Activated CD4-positive, alpha-beta T cell treated with anti-CD3 and anti-CD28 coated beads, Interleukin-2, amount 50 U/mL, for 1 hour (primary cell): ENCODE measurements at places on chromosomes 7 and 10.

DNA sequence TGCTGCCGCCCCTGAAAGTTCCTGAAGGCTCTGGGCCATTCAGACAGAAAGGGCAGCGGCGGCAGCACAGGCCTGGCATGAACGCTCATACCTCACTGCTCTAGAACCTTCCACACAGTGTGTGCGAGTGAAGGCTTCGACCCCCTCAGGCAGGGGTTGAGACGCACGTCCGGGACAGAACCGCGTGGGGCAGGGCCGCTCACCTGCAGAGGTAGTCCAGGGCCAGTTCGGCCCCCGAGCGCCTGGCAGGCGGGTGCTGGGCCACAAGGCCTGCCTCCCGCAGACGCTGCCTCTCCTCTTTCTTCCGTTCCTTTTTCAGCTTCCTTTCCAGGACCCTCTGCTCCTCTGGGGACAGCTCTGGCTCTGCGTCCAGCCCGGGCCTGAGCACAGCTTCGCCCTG, 26.8 kb downstream of the CYP2W1 start:
- no peak for DNase-seq

DNA sequence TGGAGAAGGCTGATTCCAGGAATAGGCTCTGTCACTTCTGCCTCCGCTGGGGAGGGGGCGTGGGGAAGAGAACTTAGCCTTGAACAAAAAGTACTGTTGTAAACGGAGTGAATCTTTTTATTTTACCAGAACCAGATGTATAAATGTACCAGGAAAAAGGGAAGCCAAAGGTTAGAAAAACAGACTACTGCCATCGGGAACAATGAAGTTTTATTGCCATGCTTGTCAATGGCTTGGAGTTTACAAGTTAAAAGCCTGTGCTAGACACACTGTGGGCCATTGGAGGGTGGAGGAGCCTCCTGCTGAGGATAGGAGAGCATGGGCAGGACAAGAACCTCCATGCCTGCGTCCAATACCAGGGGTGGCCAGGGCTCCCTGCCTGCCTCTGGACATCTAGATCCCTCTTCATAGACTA, 161.7 kb upstream of the LYZL2 start:
- no peak for DNase-seq

DNA sequence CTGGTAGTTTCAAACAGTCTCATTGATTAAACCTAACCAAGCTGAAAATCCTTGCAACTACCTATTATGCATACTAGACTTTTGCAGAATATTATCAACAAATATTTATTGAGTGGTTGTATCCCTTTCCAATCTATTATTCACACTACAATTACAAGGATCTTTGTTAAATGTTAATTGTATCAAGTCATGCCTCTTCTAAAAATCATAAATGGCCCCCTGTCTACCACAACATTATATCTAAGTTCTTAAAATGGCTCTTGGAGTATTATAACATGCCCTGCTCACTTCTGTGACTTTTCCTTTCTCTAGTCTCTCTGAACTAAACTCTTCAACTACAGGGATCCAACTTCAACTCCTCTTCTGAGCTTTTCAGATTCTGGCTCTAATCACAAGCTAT, 219.3 kb downstream of the IMMP2L start:
- no peak for DNase-seq

- DNase-seq: no peak
Measured at GRCh38 chr7:47576031-47576865, 5.7 kb downstream of the TNS3 start.

GRCh38 chr10:37854626-37855025, 2.8 kb downstream of the ZNF248 start:
- DNase-seq: no peak

- no peak for DNase-seq
Measured at GRCh38 chr7:90192876-90193750, 18.4 kb upstream of the STEAP2 start.

DNA sequence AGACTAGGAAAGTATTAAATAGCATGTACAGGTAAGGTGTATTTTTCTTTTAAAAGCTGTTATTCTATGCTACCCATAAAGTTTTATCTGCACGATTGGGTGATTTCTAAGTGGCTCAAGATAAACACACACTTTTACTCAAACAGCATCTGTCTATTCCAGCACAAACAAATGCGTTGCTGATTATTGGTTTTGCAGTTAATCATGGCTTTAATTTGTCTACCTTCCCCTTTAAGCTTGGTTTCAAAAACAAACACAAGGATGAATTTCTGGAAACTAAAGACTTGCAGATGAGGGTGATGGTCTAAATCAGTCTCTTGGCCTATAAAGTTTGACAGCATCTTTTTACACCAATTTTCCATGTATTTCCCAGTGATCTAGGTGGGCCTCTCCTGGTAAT, 94.2 kb downstream of the NRP1 start:
- DNase-seq: no peak

DNA sequence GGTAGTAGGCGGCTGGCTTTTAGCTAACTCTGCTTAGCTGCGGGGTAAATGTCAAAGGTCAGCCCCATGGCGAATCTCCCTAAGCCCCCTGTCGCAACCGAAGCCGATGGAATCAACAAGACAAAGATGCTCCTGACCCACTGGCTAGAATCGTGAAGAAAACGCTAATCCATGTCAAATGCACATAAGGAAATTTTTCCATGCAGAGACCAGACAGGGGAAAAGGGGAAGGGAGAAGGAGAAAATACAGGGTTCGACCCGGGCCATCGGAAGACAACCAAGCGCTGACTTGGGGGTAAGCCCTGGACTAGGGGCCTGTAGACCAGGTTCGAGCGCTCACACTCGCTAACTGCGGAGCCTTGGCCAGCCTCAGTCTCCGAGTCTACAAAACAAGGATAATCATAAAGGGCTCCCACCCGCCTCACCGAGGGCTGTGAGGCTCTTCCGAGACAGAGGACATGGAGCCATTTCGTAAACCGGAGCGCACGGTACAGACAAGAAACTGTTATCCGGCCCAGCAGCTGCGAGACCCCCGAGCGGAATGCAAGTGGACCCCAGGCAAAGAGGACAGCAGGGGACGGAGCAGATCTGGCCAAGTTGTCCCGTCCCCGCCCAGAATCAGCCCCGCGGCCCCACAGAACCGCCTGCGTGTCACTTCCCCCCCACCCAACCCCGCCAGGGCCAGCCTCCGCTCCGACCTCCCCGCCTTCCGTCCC, 507 bp downstream of the SAR1A start:
- DNase-seq: peak; percentile 14

- DNase-seq: no peak
Measured at GRCh38 chr7:140009735-140010134, 53.0 kb downstream of the PARP12 start.

DNA sequence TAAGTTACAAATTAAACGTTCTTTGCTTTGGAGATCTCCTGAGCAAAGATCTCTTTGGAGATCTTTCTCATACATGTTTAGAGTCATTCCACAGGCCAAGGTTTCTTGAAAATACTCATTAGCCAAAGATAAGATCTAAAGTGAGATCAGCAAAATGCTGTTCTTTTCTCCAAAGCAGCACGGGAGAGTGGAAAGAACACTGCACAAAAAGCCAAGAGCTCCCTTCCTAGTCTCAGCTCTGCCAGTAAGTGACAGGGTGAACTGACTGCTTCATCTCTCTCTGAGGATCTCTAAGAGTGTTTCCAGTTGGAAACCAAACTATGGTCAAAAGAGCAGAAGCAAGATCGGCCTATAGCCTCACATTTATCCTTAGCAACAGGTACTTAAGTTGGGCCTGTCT, 168.4 kb upstream of the ASAH2 start:
- no peak for DNase-seq

DNA sequence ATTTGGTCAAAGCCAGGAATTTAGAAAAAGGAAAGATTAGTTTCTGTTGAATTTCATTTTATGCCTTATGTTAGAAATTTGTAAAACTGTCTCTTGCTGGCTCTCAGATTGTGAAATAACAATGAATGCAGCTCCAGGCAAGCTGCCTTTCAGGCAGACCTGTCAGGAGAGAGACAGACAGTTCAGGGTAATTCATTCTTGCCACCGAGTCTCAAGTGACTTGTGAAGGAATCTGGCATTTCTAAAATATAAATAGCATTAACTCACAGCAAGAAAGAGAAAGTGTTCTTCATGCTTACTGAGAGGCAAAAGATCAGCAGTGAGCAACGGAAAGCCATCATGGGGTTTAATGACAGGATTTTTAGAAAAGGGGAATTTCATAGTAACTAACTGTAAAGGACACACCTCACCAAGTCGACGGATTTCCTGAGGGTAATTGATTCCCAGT, 442.3 kb upstream of the AKR1E2 start:
- DNase-seq: no peak

DNA sequence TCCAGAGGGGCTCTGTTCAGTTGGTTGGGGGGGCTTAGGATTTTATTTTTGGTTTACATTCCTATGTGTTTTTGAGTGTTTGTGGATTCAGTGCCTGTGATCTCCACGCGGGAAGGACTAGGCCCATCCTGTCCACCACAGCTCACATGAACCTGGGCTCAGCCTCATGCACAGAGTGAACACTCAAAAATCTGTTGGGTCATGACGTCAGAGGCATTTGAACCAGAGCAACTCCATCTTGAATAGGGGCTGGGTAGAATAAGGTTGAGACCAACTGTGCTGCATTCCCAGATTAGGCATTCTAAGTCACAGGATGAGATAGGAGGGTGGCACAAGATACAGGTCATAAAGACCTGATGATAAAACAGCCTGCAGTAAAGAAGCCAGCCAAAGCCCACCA, 133.3 kb downstream of the RAMP3 start:
- no peak for DNase-seq

GRCh38 chr7:143299840-143300239, 11.7 kb downstream of the CASP2 start:
- peak; percentile 70 for DNase-seq

GRCh38 chr7:4958477-4959301, at the start of gene MMD2:
Gene MMD2 (minus strand): TSS chr7:4959187. CDS start chr7:4959017, 170 bp downstream.
- no peak for DNase-seq

DNA sequence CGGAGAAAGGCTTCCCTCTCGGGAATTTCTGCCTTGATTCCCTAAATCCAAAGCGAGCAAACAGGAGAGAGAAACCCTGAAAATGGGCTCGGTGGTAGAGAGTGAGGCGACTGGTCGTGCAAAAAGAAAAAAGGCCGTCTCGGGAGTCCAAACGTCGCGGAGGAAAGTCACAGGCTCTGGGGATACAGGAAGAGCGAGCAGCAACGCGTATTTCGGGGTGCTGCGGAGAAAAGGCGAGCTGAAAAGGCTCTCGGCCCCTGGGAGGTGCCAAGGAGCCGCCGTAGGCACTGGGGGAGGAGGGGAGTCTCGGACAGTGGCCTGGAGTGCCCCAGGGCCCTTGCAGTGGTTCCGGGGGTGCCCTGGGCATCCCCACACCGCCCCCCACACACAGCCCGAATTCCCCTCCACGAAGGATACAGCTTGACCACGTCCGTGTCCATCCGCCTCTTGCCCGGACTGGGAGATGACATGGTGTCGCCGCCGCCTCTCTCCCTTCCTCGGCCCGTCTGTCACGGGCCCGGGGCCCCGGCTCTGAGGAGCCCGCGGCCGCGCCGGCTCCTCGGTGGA, 591 bp downstream of the UBE2H start:
- DNase-seq: peak; percentile 21

DNA sequence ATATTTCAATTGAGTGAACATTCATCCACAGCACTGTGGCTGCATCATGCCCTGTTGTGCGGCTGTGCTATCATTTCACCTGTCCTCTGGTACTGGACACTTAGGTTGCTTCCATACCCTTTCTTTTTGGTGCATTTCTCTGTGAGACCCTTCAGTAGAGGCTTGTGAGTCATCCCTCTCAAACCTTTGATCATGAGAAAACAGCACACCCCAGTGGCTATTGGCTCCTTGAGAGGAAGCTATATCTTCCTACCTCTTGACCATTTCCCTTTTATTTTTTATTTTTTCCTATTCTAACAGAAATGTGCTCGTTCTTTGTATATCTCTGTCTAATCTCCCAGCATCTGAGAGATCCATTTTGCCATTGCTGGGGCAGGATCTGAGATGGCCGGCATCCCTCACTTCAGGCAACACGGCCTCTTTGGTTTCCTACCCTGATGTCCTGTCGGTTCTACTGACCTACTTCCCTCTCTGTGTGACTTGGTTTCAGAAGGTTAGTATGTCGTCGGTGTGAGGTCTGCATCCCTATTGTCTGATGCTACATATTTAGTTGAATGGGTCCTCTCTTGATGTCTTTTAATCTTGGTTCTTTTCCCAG, 23.8 kb upstream of the PIK3AP1 start:
- no peak for DNase-seq

DNA sequence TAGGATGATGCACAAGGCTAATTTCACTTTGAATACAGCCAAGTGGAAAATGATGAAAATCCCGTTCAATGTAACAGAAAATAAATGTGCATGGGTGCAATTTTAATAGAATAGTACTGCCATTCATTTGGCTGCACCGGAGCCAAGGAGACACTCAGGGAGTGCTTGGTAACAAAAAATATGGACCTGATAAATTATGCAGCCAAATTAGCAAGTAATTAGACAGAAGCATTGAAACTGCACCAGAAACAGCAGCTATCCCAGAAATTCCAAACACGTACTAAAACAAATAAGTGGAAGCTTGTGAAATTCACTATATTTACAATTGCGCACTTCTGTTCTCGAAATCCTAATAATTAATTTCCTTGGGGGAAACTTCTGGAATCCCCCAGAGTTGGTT, 31.5 kb downstream of the ST8SIA6 start:
- DNase-seq: no peak

DNA sequence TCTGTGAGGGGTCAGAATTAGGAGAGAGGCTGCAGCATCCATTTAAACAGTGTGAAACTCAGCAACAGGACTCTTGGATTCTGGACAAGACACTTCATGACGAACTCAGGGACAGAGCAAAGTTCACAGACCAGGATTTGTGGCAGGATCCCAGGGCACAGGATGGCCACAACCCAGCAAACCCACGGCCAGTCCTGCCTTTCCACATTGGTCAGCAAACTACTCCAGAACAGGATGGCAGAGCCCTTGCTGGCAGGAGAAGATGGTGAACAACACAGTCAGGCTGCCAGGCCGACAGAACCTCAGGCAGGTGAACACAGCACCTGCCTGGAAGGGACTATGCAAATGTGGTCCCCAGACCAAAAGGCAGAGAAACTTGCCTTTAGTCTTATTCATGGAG, 34.4 kb downstream of the VSTM4 start:
- DNase-seq: no peak

DNA sequence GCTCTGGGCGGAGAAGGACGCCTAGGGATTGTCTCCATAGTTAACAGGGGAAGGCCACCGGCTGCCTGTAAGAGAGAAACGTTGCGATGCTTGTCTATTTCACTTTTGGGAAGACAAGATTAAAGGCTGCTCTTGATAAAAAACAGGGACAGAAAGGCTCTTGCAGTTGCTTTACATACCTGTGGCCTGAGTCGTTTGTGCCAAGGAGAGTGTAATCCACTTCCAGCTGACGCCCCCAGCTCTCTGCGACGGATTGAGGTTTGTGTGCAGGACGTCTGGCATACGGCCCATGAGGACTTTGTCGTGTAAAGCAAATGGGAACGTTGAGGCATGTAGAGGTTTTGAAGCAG, 1.1 kb downstream of the MAP3K8 start:
- DNase-seq: no peak

GRCh38 chr7:82395147-82395546, 48.4 kb downstream of the CACNA2D1 start:
- DNase-seq: no peak

- no peak for DNase-seq
Measured at GRCh38 chr10:5418584-5418983, 6.2 kb downstream of the NET1 start.
